Skin of body (tissue), 3 donors: ENCODE measurements at places on chromosomes 12 and 14. TPM values are rescaled to one million over a fixed set of nuclear protein-coding genes. Genes with fewer than 3 reads are reported as not detected.

- DNase-seq: no peak
Measured at GRCh38 chr14:93175492-93175891, 9.2 kb downstream of the MOAP1 start.

- no peak for DNase-seq
Measured at GRCh38 chr14:59474172-59474571, 9.0 kb upstream of the GPR135 start.

DNA sequence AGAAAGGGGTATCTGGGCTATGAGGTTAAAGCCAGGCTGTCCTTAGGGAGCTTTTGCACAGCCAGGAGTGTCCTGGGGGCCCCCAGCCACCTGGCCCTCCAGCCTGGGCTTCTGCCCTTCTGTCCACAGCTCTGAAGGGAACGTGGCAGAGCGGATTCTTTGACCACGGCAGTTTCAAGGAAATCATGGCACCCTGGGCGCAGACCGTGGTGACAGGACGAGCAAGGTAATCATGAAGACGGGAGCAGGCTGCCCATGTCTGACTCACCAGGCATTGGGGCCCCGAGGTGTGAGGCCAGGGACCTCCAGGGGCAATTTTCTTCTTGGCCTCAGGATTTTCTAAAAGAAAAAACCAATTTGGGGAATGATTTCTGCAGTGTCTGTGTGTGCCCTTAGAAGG, 53.1 kb downstream of the FOXN4 start:
- no peak for DNase-seq

DNA sequence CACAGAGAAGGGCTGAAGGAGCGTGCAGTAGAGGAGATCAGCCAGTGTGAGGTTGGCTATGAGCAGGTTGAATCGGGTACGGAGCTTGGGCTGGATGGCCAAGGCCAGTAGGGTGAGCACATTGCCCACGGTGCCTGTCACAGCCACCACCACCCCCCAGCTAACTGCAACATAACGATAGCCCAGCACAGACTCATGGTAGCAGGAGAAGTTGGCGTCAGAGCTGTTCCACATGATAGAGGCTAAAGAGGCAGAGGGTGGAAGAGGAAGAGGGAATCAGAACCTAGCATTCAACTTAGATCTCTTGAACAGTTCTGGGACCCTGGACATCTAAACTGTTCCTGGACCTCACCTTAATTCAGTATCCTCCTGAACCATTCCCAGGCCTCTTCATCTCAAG, 668 bp downstream of the GPR84 start:
- no peak for DNase-seq

DNA sequence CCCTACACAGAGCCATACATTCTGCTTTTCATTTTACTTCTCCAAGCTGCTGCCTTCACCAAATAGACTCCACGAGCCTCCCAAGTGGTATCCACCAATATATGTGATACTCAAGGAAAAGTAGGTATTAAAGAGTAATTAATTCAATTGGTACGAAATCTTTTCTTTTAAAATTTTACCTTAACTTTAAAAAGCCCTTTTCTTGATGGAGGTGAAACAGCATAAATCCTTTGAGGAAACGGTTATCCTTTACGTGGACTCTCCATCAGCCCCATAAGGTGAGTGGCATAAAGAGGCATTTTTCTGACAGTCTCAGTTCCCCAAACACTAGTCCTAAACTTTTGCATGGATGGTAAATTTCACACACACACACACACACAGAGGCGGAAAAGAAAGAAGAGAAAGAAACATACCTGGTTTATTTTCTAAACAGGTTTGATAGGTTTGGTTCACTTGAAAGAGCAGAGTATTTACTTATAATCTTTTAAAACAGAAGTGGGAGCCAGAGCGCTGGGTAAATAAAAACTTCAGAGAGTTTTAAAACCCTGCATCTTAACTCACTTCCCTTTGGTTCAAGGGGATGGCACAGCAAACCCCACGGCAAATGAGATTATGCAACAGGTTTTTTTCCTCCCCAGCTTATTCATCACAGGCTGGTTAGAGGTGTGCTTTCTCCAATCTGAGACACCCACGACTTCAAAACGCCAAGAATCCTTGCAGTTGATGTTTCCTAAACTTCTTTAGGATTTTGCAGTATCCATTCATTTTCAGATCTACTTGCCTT, 1.9 kb downstream of the DUSP16 start:
- DNase-seq: peak; percentile 56

GRCh38 chr12:131589966-131590365, 120.9 kb upstream of the SFSWAP start:
- no peak for DNase-seq

COX14 gene
- 34.8 TPM for total RNA-seq

GRCh38 chr12:57173089-57173488, 25.7 kb upstream of the LRP1-AS start:
- DNase-seq: no peak

ENDOU gene
- total RNA-seq: 20.8 TPM

DNA sequence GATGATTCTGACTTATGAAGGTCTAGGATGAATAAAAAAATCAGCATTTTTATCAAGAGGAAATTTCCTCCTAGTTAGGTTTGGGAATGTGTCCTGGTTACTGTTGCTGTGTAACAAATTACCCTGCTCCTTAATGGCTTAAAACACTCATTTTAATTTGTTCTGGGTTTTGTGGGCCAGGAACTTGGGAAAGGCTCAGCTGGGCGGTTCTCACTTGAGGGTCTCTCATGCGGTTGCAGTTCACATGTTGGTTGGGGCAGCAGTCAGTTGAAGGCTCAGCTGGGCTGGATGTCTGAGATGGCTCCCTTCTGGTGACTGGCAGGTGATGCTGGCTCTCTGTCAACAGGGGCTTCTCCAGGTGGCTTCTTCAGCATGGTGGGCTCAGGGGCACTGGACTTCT, 214.6 kb downstream of the RBM19 start:
- no peak for DNase-seq

GRCh38 chr12:40921563-40922163, 229.4 kb downstream of the CNTN1 start:
- DNase-seq: no peak

DNA sequence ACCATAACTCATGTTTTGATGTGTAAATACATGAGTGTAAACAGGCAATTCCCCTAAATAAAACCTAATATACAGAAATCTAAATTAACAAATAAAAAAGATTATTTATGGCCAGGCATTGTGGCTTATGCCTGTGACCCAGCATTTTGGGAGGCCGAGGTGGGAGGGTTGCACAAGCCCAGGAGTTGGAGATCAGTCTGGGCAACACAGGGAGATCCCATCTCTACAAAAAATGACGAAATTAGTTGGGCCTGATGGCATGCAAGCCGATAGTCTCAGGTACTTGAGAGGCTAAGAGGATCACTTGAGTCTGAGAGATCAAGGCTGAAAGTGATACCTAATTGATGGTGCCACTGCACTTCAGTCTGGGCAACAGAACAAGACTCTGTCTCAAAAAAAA, 48.7 kb downstream of the BCAT1 start:
- DNase-seq: no peak

C12orf56 gene
- 1.1 TPM for total RNA-seq

ADGRD1 gene
- 7.3 TPM for total RNA-seq

SLC6A13 gene
- total RNA-seq: 0.39 TPM

- DNase-seq: no peak
Measured at GRCh38 chr14:23483236-23483854, 13.8 kb downstream of the NGDN start.

RNFT2 gene
- 1.7 TPM for total RNA-seq

C14orf132 gene
- 8.7 TPM for total RNA-seq

MUCL1 gene
- 90.0 TPM for total RNA-seq

DNA sequence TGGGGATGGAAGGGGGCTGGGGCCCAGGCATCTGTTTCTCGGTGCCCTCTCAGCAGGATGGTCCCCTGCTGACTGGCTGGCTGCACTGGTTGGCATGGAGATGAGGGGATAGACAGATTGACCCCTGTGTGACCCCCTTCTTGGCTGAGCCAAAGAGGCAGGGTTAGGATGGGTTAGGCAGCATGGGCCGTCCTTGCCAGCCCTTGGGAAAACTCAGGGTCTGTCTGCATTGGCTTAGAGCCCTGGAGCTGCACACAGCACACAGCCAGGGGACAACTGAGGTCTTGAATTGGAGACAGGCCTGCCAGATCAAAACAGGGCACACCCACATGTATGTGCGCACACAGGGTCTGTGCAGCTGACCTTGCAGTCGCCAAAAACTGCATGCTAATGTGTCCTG, 11.2 kb upstream of the LRP1-AS start:
- no peak for DNase-seq

PKP2 gene
- 11.5 TPM for total RNA-seq

DNA sequence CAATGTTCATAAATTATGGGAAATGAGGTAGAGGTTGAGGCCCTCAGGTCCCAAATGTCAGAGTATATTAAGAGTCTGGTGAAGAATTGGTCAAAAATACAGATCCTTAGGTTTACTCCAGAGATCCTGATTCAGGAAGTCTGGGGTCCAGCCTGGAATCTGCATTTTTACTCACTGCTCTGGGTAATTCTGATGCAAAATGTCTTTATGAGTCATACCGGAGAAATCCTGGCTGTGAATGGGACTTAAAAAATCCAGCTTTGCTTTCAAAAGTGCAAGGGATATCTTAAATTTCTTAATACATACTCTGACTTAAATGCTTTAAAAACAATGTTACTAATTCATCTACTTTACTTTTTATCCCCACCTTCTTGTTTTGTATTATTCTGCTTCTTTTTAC, 74.5 kb downstream of the FERMT2 start:
- no peak for DNase-seq

DNA sequence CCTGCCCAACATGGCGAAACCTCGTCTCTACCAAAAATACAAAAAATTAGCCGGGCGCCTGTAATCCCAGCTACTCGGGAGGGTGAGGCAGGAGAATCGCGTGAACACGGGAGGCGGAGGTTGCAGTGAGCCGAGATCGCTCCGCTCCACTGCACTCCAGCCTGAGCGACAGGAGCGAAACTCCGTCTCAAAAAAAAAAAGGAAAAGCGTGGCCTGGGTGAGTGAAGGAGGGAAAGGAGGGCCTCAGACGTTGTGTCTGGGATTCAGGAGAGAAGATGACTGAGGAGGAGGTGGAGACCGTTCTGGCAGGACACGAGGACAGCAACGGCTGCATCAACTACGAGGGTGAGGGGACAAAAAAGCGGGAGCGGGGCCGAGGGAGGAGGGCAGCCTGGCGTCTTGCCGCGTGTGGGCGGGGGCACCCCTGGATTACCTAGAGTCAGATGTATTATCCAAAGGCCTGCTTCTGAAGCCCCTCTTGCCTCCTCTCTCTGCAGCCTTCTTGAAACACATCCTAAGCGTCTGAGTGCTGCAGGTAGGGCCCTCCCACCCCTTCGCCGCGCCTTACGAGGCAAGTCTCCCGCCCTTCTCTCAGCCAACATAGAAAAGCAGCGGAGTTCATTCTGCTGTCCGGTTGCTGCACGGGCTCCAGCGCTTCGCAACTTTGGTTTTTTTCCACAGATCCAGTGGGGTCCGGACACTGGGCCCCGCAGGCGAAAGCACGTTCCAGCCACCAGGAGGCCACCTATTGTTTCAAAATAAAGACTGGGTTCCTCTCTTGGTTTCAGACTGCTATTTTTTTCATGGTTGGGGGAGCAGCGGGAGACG, 744 bp upstream of the MYL6 start:
- DNase-seq: peak; percentile 96

DNA sequence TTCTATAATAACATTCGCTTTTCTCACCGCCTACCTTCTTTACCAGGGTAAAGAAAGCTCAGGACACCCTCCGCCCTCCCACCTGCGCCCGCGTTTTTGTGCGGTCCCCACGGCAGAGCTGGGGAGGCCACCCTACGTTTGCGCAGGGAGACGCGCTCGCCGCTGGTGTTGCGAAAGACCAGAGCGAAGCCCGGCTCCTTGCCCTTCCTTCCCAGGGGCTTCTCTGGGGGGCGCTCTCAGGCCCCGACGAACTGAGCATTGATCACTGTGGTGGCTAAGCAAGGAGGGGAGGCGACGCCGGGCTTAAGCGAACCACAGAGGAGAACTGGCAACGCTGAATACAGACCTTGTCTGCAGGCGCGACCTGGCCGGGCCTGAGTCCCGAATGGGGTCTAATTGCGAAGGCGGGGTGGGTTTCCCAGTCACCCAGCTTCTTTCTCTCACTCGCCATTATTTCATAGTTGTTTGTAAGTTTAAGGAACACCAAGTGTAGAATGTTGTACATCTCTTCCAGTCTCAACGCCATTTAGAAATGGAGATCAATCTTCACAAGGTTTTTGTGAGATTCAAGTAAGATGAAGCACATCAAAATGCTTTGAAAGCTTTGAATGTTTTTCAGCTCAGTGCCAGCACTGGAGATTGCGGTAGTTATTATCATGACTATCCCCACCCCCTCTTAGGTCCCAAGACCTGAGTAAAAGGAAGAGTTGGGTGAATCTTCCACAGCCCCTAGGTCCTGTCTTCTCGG, 1.7 kb upstream of the NKX2-1 start:
- DNase-seq: no peak

GRCh38 chr12:54622463-54623183, 12.1 kb downstream of the LACRT start:
- DNase-seq: no peak

DNA sequence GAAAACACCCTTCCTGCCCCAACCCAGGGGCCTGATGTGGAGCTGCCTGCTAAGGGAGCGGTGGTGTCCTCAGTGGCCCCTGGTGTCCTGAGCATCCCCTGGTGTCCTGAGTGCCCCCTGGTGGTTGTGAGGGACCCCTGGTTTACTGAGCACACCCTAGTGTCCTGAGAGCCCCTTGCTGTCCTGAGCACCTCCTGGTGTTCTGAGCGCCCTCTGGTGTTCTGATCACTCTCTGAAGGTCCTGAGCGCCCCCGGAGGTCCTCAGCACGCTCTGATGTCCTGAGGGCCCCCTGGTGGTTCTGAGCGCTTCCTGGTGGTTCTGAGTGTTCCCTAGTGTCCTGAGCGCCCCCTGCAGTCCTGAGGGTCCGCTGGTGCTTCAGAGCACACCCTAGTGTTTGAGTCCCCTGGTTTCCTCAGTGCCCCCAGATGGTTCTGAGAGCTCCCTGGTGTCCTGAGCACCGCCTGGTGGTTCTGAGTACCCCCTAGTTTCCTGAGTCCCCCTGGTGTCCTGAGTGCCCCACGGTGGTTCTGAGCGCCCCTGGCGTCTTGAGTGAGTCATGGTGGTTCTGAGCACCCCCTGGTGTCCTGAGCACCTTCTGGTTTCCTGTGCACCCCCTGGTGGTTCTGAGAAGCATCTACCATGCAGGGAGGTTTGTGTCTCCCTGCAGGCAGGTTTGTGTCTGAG, 1004.2 kb downstream of the TMEM121 start:
- DNase-seq: no peak

DNA sequence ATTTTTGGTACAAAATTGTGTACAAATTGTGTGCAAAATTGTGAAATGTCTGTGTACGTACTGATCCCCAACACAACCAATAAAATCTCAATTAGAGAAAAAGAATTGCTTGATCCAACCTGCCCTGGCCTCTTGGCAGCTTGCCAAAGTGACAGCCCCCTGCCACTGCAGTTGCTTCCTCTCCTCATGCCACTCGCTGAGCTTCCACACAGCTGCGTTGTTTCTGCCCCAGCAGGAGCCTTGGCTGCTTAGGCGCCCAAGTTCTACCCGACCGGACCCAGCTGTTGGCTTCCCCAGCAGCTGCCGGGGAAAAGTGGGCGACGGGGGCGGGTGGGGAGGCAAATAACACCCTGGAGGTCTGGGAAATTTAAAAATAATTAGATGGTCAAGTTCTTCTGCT, 171.8 kb upstream of the ATF7IP start:
- DNase-seq: no peak

- DNase-seq: peak; percentile 14
Measured at GRCh38 chr12:52007158-52007921, 594 bp downstream of the TAMALIN start.
